Cerebellum (tissue), 4 donors: ENCODE measurements at places on chromosomes 11 and 22. TPM values are rescaled to one million over a fixed set of nuclear protein-coding genes. Genes with fewer than 3 reads are reported as not detected.

DNA sequence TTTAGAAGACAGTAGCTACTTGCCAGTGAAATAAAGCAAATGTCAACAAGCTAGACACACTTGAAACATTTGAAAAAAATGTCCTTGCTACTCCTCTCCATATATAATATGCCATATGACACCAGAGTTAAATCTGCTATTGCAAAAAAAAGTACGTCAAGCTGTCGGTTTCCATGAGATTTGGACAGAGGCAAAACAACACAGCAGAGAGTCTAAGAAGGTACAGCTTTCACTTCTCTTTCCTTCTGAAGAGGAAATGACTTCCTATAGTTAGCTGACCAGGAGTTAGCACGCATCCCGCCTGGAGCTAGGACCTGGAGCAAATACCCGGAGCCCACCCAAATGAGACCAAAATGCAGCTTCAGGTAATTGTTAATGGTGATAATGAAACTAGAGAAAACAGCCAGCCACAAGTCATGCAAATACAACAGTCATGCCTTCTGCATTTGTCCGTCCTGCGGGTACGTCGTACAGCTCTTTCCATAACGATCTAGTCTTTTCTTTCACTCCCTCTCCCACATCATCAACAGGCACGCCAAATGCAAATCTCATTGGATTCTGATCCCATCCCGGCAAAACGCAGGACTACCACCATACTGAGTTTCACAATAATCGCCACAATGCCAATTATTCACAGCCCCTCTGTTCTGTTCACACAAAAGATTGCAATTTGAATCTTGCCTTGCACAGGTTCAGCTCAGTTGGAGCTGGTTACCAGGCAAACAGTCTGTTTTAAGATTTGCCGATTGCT is 395.0 kb upstream of the CCDC90B start:
- DNase-seq, result no peak

DNA sequence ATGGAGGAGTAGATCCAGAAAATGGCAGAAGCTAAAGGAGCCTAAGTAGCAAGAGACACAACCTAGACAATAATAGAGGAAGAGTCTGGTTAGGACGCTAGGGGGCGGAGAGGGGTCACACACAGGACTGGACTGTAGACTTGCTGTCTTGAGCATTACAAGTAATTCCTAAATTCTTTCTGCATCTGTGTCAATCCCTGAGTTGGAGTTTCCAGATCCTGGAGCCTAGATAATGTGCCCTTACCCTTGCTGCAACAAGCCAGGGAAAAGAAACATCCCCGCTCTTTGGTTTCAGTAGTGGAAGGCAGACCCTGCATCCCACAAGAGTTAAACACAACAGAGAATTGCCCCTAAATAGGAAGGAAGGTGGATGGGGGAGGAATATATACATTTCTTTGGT is 14.9 kb upstream of the CCDC73 start:
- DNase-seq, result peak; percentile 17

- DNase-seq, result no peak
Measured at GRCh38 chr11:13318498-13319295, 41.1 kb downstream of the BMAL1 start.

Gene SCARF2
- total RNA-seq, result 3.2 TPM

DNA sequence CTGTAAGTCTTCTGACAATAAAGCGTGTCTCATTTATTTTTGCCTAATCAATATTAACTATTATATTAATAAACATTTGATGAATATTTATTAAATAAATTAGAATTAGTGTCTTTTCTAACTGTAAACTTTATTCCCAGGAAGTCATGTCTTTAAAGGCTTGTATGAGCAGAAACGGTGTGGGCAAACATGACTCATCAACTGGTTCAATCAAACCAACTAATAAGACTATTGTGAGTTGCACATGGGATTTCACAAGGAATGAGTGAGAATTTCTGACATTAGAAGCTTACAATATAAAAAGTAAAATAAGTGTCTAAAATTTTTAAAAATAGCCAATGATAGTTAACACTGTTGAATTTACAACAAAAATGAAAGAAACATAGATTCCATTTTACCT is 259.2 kb upstream of the CTSC start:
- DNase-seq, result no peak

- no peak for DNase-seq
Measured at GRCh38 chr11:30921811-30922210, 335.7 kb upstream of the MPPED2 start.

DNA sequence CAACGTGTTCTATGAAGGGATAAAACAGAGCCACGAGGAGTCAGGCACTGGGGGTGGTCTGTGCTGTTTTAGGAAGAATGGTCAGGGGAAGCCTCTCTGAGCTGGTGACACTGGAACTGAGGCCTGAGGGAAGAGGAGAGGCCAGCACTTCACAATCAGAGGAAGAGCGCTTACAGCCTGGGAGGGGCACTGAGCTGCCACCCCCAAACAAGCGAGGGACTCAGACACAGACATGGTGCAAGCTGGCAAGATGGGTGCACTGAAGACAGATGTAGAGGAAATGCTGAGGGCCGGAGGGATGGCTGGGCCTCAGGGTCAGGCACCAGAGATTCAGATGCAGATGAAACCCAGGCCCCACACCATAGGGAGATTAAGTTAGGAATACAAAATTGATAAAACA is 40.0 kb upstream of the TP53I11 start:
- DNase-seq, result no peak
